ENCODE measurements at places on chromosomes 6 and 20.

GRCh38 chr6:17768388-17768787 is 61.7 kb upstream of the NUP153 start:
- no peak for DNase-seq

DNA sequence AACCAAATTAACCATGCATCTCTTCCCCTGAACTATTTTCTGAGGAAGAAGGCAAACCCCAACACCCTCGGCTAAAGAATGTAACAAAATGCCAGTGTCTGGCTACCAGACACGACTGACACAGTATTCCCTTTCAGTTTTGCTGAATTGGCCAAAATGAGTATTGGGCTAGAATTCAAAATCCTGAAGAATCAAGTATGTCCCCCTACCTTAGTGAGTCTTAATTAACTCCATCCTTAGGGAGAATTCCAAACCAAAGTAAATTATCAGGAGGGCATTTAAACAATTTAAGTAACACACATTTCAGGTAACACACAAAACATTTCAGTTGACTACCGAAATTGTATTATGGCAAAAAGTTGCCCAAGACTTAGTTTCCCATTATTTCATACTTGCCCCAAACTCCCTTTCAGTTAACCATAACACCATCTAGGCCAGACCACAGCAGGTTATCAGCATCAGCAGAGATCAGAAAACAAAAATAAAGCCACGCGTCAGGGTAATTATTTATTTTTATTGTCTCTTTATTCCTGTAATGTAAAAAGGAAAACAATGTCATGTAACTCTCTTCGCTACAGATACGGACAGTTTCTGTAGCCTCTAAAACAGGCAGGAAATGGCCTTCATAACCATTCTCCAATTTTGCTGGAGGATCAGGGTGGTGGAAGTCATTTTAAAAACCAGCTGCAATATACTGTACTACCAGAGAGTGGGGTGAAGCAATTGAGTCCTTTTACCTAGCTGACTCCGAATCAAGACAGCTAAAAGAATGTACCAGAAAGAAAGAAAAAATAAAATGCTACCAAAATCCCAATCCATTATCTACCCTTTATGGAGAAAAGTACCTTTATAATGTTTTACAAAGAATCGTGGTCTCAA is 1.9 kb downstream of the SNX5 start:
- no peak for DNase-seq

DNA sequence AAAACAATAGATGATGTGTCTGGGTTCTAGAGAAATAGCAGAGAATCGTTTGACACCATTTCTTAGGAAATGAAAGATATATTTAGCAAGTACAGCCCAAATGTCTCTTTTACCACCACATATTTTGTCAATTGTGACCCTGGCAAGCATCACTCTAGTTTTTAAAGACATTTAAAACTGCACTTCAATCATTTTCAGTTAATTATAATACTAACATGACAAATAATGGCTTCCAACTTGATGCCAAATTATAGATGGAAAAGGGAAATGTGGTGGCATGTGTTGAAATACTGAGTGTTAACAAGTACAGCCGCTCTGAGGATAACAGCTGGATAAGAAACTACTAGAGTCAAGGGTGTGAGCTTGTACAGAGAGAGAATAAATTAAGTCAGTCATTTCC is 648.9 kb downstream of the FRK start:
- DNase-seq = no peak

- no peak for DNase-seq
Measured at GRCh38 chr20:36875702-36876472, at the start of gene TLDC2. TSS of gene TLDC2 (plus strand) at chr20:36876138. CDS start at chr20:36876175, 37 bp downstream.

GRCh38 chr20:33067806-33068205 is 11.6 kb upstream of the BPIFB4 start:
- no peak for DNase-seq

GRCh38 chr6:157688960-157689599 is 134.0 kb upstream of the SNX9 start:
- no peak for DNase-seq
